Heart right ventricle (tissue), 16 donors: ENCODE measurements at places on chromosomes 5 and 9. TPM values are rescaled to one million over a fixed set of nuclear protein-coding genes. Genes with fewer than 3 reads are reported as not detected.

DNA sequence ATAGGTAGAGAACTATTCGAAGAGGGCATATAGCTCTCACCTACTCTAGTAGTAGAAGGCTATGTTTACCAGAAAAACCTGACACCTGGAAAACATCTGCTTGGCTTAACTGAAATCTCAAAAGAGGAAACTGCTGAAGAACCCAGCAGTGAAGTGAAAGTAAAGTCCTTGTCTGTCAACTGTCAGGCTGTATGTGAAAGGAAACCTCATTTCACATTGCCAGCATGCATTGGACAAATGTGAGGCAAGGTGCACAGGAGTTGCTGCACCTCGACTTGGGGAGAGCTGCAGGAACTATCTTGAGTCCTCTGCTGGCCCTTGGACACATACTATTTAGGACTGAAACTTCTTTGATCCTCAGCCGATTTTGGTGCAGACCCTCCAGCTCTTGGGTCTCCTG, 53.3 kb downstream of the NREP start:
- peaks cover 5% of the 10 kb centered on the region for H3K4me1 ChIP-seq
- DNase-seq, result no peak
- H3K4me3 ChIP-seq, result no peak overlapping the region

DNA sequence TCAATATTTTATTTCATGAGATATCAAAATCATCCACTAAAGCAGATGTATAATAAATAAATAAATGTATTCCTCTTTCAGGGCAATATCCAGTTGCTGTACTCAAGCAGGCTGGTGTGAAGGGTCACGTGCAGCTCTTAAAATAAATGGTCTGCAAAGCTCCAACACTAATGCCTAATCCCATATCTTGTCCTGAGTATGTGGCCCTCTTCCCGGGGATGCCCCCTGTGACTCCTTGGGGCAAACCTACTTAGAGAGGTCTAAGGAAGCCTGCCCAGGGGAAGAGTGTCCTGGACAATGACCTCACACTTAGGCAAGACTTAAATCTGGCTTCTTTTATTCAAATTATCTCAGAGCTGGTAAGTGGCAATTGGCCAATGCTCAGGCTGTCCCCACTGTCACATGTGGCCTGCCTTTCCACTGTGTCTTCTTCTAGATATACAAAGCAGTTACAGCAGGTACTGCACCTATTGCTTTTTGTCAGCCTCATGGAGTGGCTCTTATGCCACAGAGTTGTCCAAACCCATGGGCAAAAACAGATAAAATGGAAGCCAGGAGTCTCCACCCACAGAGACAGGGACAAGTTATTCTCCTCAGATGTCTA, 55.3 kb downstream of the SEMA5A start:
- no peak overlapping the region for H3K4me3 ChIP-seq
- DNase-seq, result no peak
- no peak overlapping the region for H3K27ac ChIP-seq
- no peaks in the 10 kb centered on the region for H3K27me3 ChIP-seq

DNA sequence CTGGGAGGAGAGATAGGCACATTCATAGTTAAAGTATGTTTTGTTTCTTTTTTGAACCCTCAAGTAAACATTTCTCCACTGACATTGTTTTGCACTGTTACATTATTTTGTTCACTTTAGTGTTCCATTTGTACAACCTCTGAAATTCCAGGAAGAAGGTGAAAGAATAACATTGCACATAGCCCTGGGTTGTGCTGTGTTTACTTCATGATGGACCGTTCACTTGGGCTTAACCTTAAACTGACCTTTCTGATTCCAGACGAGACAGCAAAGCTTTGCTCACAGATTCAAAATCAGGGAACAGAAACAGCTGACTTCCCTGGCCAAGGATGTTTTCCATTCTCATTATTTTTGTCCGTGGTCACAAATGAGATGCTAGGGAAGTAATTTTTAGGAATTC, 42.8 kb upstream of the GDNF start:
- H3K27me3 ChIP-seq, result no peaks in the 10 kb centered on the region
- H3K4me1 ChIP-seq, result no peaks in the 10 kb centered on the region
- no peak overlapping the region for H3K4me3 ChIP-seq
- H3K36me3 ChIP-seq, result no peaks in the 10 kb centered on the region

DNA sequence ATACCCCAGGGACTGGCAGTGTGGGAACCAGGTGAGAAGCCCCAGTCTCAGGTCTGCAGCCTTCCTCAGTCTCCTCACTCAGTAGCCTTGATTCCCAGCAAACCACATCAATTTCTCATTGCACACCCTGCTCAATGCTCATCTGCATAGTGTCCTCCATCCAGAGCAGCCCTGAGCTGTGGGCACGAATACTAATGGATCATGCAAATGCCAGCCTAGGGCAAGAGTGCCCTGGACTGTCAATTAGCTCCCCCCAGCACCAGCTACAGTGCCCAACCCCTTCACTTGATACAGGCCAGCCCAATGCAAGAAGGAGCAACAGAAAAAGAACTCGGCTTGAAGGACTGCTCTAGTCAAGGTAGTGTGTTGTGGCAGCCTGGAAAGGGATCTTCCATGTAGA, 9.8 kb upstream of the KCNIP1 start:
- no peak overlapping the region for H3K27ac ChIP-seq
- H3K27me3 ChIP-seq, result no peaks in the 10 kb centered on the region
- DNase-seq, result no peak
- H3K4me1 ChIP-seq, result peaks cover 12% of the 10 kb centered on the region

- no peaks in the 10 kb centered on the region for H3K27me3 ChIP-seq
- no peaks in the 10 kb centered on the region for H3K36me3 ChIP-seq
Observed at GRCh38 chr5:98962587-98962986, 33.8 kb upstream of the CHD1 start.

GRCh38 chr9:78866207-78867132, 569.5 kb downstream of the PSAT1 start:
- H3K4me1 ChIP-seq, result no peaks in the 10 kb centered on the region
- no peak overlapping the region for H3K27ac ChIP-seq
- H3K27me3 ChIP-seq, result no peaks in the 10 kb centered on the region

Gene HTR4
- total RNA-seq, result 0.23 TPM

DNA sequence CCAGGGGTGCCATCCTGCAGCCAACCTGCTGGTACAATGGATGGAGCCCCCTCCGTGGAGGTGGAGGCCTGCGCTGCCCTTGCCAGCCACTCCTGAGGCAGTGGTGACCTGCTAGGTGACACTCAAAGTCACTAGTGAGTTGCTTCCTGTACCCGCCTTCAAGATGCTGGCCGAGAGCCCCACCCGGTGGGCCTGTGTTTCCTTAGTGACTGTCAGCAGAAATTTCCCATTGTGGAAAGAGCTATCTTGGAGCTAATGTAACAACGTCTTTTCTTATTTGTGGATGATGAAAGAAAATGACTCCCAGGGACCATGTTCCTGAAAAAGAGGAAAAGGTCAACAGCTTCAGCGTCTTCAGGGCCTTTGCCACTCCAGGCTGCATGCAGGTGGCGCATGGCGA, 117.0 kb upstream of the BOD1 start:
- H3K36me3 ChIP-seq, result no peaks in the 10 kb centered on the region
- DNase-seq, result no peak
- no peak overlapping the region for H3K27ac ChIP-seq
- no peak overlapping the region for H3K4me3 ChIP-seq
- H3K27me3 ChIP-seq, result no peaks in the 10 kb centered on the region
- H3K4me1 ChIP-seq, result no peaks in the 10 kb centered on the region

DNA sequence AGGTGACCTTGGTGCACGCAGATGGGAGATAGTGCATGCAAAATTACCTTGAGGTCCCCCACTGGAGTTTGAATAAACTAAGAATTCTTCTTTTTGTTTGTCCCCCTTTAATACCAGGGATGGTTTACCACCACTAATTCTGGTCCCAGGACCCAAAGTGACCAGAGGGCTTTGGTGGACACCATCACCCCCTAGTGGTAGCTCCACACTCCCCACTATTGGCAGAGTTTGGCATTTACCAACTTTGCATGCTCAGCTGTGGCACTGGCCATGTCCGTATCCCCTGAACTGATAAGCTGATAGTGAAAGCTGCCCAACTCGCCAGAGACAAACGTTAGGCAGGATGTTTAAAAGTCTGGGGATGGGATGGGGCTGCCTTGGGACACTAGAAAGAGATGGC, 3.3 kb downstream of the ASTN2 start:
- no peaks in the 10 kb centered on the region for H3K36me3 ChIP-seq
- H3K27ac ChIP-seq, result no peak overlapping the region
- no peak overlapping the region for H3K4me3 ChIP-seq
- no peak for DNase-seq

Gene OR13D1
- total RNA-seq, result not detected

Gene CKS2
- total RNA-seq, result 11.5 TPM

GRCh38 chr9:117050007-117050406, 362.9 kb downstream of the TRIM32 start:
- no peak overlapping the region for H3K27ac ChIP-seq
- H3K4me1 ChIP-seq, result no peaks in the 10 kb centered on the region
- H3K4me3 ChIP-seq, result no peak overlapping the region
- no peaks in the 10 kb centered on the region for H3K36me3 ChIP-seq
- H3K27me3 ChIP-seq, result no peaks in the 10 kb centered on the region
- no peak for DNase-seq

DNA sequence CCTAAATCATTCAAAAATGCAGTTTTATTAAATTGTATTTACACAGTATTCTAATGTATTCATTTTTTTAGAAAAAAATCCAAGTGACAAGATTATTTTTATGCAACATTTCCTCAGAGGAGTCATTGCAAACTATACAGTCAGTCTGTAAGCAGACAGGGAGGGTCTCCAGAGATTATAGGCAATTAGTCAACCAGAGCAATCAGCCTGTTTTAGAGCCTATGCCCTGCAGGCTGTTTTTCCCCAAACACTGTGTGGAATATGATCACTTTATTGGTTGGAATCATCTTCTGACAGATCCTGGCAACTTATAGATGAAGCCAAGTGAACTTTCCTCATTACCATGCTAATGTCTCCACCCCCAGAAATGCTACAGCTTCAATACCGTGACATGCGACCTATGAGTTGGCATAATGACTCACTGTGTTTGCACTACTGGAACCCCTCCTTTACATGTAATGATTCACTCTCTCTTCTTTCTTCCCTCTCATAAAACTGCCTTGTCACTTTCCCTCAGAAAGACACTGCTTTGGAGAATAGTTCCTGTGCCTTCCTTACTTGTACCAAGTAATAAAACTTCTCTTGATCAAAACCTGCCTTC, 577.7 kb upstream of the FTMT start:
- H3K27me3 ChIP-seq, result no peaks in the 10 kb centered on the region
- no peak overlapping the region for H3K4me3 ChIP-seq
- H3K36me3 ChIP-seq, result no peaks in the 10 kb centered on the region

Gene GADD45G
- total RNA-seq, result 52.1 TPM

Gene FOXD4L4
- total RNA-seq, result not detected

DNA sequence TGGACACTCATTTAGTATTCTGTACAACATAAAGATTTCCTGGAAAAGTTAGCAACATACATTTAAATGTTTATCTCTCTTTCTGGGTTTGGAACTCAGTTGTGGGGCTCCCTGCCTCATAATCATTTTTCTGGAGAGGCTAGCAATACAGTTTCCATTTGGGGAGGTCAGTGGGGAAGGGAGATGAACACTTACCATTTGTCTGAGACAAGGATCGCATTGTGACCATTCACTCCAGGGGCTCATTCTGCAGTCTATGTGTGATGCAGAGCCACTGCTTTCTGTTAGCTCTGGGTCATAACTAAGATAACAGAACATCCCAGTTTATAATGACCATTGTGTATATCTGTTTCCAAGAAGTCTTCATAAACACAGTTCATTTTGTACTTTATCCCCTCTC, 22.4 kb downstream of the C9 start:
- no peak overlapping the region for H3K27ac ChIP-seq
- DNase-seq, result no peak
- no peaks in the 10 kb centered on the region for H3K27me3 ChIP-seq
